ENCODE measurements at places on chromosomes 7 and 10.

DNA sequence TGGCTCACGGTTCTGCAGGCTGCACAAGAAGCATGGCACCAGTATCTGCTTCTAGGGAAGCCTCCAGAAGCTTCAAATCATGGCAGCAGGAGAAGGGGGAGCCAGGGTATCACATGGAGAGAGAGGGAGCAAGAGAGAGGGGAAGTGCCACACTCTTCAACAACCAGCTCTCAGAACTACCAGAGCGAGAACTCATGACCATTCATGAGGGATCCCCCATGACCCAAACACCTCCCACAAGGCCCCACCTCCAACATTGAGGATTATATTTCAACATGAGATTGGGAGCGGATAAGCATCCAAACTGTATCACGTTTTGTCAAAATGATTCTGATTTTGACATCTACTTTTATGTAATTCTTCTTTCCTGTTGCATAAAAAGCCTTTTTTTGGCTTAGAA lies 38.5 kb downstream of the CREM start:
- no peak for DNase-seq

- peak; percentile 93 for DNase-seq
These were observed at the start of gene VIM for GRCh38 chr10:17228091-17229015. Gene VIM (plus strand): TSS chr10:17228241. CDS start chr10:17229423, 1,182 bp downstream.

GRCh38 chr10:20817116-20817515 lies 80.0 kb downstream of the NEBL start:
- no peak for DNase-seq

- no peak for DNase-seq
These were observed 732.4 kb downstream of the IPMK start for GRCh38 chr10:57535306-57535705.

- no peak for DNase-seq
These were observed 136.2 kb downstream of the WDR11 start for GRCh38 chr10:120987359-120987758.

GRCh38 chr10:132451506-132452215 lies 54.7 kb downstream of the PWWP2B start:
- DNase-seq, result no peak

GRCh38 chr7:131357282-131357880 lies 29.7 kb downstream of the MKLN1 start:
- no peak for DNase-seq

Data from CD8-positive, alpha-beta memory T cell (primary cell).